ENCODE measurements at places on chromosomes 6 and 20.

- DNase-seq: no peak
Measured at GRCh38 chr6:139539852-139540251, 165.4 kb upstream of the CITED2 start.

DNA sequence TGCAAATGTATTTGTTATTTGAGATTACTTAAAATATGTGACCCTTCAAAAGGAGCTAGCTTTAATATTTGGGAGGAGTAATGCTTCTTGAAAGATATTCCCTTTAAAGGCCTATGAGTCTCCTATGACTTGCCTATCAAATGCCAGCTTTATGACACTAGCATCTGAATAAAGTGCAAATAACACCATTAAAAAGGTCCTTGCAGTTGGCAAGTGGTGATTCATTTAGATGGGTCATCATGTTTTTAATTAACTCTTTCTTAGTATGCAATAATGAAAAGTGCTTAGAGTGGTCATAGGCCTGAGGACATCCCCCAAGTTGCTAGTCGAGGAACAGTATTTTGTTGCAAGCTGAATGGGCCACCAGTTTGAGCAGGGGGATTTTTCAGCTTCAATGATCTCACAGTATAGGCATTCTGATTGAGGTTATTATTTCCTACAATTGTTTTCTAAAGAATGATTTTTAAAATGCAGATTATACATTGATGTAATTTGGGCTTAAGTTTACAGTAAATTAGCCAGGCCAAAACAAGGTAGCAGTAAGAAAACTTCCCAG, 3.7 kb upstream of the CD2AP start:
- no peak for DNase-seq

- no peak for DNase-seq
Measured at GRCh38 chr6:145960918-145961589, 3.1 kb downstream of the SHPRH start.

- no peak for DNase-seq
Measured at GRCh38 chr6:145507239-145507638, 228.1 kb downstream of the EPM2A start.
